Peyer's patch (tissue), 4 donors: ENCODE measurements at places on chromosomes 1 and 21. TPM values are rescaled to one million over a fixed set of nuclear protein-coding genes. Genes with fewer than 3 reads are reported as not detected.

The ZBTB18 gene
- 22.1 TPM for total RNA-seq

GRCh38 chr1:176225911-176226310 lies 18.8 kb upstream of the COP1 start:
- no peak for DNase-seq

The SPRR1B gene
- not detected for total RNA-seq

- no peak for DNase-seq
Measured at GRCh38 chr1:218846181-218846580, 327.5 kb upstream of the LYPLAL1 start.

The CATSPER4 gene
- total RNA-seq, result not detected

- DNase-seq, result no peak
Measured at GRCh38 chr21:36508948-36509347, 29.0 kb upstream of the CLDN14 start.

The C1orf226 gene
- total RNA-seq, result 5.0 TPM

GRCh38 chr1:39346872-39347271 lies 142.4 kb downstream of the MACF1 start:
- DNase-seq, result no peak

GRCh38 chr1:57748719-57749118 lies 324.9 kb upstream of the DAB1 start:
- no peak for DNase-seq

DNA sequence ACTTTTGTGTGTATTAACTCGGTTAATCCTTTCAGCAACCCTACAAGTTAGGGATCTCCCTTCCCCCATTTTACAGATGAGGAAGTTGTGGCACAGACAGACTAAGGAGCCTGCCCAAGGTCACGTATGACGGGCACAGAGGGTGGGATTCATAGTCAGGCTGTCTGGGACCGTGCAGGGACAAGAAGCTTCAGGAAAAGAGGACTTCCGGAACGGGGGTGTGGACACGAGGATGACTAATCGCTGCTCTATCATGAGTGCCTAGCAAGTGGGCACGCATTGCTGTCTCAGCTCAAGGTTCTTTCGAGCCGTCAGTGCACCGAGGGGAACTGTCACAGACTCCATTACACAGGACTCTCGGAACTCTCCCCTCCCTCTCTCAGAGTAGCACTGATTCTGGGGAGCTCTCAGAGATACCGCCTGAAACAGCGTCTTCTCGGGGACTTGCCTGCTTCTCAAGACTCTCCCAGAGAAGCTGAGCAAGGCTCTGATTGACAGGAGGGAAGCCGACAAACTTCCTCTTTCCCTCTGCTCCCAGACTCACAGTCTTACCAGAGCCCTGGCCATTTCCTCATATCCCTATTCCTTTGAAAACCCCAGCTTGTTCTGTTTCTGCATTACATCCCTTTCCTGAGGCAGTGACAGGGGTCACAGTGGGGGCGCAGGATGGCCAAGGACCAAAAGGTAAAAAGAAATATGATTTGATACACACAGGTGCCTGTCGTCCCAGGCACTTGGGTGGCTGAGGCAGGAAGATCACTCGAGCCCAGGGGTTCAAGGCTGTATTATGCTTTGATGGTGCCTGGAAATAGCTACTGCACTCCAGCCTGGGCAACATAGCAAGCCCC lies 14.4 kb downstream of the FHAD1 start:
- DNase-seq, result no peak
